ENCODE measurements at places on chromosomes 1 and 21.

DNA sequence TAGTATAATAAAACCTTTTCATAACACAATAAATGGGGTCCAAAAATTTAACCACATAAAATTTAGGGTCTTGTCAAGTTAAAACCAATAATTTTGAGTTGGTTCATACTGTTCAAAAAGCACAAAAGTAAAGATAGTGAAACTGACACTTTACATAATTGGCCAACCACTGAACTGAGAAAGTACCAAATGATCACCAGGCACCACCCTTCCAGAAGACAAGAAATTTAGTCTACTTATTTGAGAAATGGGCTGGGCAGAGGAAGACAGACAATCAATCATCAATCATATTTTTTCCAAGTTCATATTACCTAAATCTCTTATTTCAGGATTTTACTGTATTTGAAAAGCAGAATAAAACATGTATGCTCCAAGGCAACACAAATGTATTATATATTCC is 6.5 kb upstream of the GOLPH3L start:
- no peak overlapping the region for H3K4me3 ChIP-seq
- no peaks in the 10 kb centered on the region for H3K36me3 ChIP-seq
- no peaks in the 10 kb centered on the region for H3K4me1 ChIP-seq
- no peak overlapping the region for H3K27ac ChIP-seq
- no peak for DNase-seq

DNA sequence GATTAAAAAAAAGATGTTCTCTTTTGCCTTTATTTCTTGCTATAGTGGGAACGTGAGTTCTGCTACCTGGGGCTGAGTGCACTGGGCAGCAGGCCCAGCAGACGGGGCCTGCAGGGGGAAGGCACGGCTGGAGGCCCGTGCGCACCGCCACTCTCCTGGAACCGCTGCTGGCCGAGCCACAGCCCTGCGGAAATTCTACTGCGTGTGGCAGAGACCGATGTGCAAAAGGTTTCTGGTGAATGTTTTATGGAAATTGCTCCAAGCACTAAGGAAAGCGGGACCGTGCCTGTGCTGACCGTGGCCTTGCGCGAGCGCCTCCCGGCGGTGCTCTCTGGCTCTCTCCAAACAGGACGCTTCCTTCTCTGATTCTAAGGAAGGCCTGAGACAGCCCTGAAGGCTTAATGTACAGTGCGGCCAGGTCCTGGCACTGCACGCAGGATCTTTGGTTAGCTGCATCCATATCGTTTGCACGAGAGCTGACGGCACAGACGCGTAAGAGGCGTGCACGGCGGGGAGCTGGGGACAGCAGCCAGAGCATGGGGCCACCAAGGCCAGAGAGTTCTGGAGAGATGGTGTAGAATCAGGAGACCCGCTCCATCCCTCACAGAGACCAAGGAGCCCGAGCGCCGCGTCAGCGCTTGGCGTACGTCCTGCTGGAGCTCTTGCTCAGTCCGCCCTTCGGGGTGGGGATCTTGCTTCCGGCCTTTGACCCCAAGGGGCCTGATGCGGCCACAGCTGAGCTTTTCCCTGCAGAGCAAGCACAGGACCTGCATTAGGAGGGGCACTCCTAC is 18.7 kb upstream of the LRRC47 start:
- H3K27ac ChIP-seq, result no peak overlapping the region
- no peaks in the 10 kb centered on the region for H3K36me3 ChIP-seq
- no peaks in the 10 kb centered on the region for H3K27me3 ChIP-seq
- no peaks in the 10 kb centered on the region for H3K4me1 ChIP-seq

DNA sequence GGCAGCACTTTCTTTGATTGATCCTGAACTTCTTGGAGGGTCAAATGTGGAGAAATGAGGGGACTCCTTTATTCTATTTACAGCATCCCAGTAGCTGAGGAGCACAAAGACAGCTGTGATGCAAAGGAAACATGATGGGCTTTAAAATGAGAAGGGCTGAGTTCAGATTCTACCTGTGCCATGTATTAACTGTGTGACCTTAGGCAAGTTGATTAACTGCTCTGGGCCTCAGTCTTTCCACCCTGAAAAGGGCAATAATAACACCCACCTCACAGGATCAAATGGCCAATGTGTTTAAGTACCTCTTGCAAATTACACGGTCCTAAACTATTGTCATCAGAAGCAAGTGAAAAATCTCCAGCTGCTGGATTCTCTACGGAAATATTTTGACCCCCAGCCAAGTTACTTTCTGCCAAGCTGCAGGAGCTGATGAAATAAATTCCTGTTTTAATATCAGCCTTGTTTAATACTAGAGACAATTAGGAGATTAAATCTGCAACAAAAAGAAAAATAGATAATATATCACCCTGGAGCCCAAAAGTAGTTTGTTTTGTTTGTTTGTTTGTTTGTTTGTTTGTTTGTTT is 15.7 kb downstream of the TMEM81 start:
- H3K4me1 ChIP-seq, result no peaks in the 10 kb centered on the region
- H3K4me3 ChIP-seq, result no peak overlapping the region
- H3K36me3 ChIP-seq, result no peaks in the 10 kb centered on the region
- no peak overlapping the region for H3K27ac ChIP-seq
- DNase-seq, result no peak

DNA sequence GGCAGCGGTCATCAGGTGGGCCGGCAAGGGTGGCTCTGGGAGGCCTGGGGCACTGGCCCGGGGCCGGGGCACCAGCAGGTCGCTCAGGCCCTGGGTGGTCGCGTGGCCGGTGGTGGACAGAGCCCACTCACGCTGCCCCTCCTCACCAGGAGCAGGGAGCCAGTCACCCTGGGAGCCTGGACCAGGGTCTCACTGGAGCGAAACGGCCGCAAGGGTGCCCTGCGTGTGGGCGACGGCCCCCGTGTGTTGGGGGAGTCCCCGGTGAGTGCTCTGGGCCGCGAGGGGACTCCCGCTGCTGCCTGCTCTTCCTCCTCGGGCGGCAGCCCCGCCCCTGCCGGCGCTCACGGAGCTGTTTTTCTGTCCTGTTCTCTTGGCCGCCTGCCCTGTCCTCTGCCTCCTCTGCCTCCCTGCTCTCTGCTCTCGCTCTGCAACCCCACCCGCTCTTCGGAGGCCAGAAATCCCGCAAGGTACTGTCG is 23.5 kb downstream of the RNF223 start:
- no peak for DNase-seq
- H3K27ac ChIP-seq, result no peak overlapping the region
- H3K4me1 ChIP-seq, result no peaks in the 10 kb centered on the region
- H3K27me3 ChIP-seq, result no peaks in the 10 kb centered on the region
- no peaks in the 10 kb centered on the region for H3K36me3 ChIP-seq

GRCh38 chr1:18013216-18013615 is 94.4 kb upstream of the IGSF21 start:
- H3K27me3 ChIP-seq, result no peaks in the 10 kb centered on the region
- DNase-seq, result no peak
- no peaks in the 10 kb centered on the region for H3K36me3 ChIP-seq

- no peaks in the 10 kb centered on the region for H3K27me3 ChIP-seq
- H3K27ac ChIP-seq, result no peak overlapping the region
- no peaks in the 10 kb centered on the region for H3K4me1 ChIP-seq
Measured at GRCh38 chr1:101037316-101037715, 11.7 kb upstream of the DPH5 start.

GRCh38 chr1:96049759-96050409 is 671.7 kb upstream of the PTBP2 start:
- no peaks in the 10 kb centered on the region for H3K4me1 ChIP-seq
- H3K27ac ChIP-seq, result no peak overlapping the region
- H3K27me3 ChIP-seq, result no peaks in the 10 kb centered on the region

DNA sequence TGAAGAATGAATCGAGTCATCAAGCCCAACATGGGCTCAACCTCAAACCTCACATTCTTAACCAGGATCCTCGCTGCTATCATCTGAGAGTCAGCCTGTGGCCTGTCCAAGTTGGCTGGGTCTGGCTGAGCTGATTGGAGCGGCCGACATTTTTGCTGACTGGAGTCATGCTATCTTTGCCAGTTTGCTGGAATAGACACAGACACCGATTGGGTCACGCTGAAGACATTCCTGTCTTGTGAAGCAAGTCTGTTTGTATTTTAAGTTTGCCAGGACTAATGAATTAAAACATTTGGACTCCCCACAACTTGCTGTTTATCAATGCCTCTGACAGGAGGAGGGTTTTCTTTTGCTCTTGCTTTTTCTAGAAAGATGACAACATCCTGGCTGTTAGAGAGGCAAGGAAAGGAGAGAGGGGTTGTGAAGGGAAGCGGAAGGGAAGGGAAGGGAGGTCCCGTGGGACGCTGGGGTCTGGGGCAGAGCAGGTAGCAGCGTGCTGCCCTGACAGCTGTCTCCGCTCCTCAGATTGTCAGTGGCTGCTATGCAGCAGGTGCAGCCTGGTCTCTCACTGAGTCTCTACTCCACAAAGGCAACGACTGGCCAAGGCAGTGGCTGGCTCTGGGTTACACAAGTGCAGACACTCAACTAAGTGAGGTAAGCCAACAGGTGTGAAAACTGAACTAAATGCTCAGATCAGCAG is at the start of gene MAP3K7CL:
Gene MAP3K7CL (plus strand): TSS at position 375 of the 700 bp plus-strand sequence. CDS start 2,701 bp downstream, outside the sequence.
- H3K4me1 ChIP-seq, result no peaks in the 10 kb centered on the region
- no peak within 1 kb of the TSS for H3K4me3 ChIP-seq
- H3K27me3 ChIP-seq, result no peaks in the 10 kb centered on the region
- peak within 1 kb of the TSS; percentile 62 for H3K27ac ChIP-seq

DNA sequence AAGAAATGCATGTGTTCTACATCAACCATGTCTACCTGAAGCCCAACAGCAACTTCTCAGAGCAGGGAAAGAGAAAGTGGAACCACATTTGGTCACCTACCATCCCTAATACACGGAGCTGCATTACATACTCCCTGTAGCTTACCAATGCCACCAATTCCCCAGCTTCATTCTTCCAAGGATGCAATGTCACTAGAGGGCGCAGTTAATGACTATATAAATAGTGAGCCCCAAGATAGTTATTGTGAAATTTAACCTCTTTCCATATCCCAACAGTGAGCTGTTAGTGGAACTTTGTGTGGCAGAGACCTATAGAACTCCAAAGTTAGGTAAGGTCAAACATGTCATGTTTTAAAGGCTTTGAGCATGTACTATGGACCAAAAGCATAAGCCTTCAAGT is 618.3 kb downstream of the SMYD3 start:
- H3K36me3 ChIP-seq, result no peaks in the 10 kb centered on the region
- no peak overlapping the region for H3K27ac ChIP-seq
- H3K4me3 ChIP-seq, result no peak overlapping the region
- H3K27me3 ChIP-seq, result no peaks in the 10 kb centered on the region
- no peaks in the 10 kb centered on the region for H3K4me1 ChIP-seq

DNA sequence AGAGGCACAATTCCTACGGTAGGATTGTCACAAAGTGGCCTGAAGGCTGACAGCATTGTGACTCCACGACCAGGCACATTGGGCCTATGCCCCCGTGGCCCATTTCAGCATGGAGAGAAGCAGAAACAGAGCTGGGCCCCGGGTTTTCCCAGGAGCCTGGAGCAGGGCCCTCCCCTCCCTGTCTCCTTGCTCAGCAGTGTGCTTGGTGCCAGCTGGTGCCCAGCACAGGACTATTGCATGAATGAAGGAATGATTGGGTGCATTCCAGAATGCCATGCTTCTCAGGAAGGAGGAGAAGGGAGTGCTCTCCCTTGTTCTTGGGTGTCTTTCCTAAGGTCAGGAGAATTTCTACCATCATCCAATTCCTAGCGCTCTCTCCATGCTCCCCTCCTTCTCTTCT is 33.7 kb downstream of the IER5 start:
- no peak overlapping the region for H3K4me3 ChIP-seq
- H3K36me3 ChIP-seq, result no peaks in the 10 kb centered on the region
- no peak for DNase-seq
- no peak overlapping the region for H3K27ac ChIP-seq
